DMS53 (cell line): ENCODE measurements at places on chromosomes 5 and 9.

- DNase-seq: no peak
Observed at GRCh38 chr5:146671561-146672295, 155.7 kb upstream of the GPR151 start.

DNA sequence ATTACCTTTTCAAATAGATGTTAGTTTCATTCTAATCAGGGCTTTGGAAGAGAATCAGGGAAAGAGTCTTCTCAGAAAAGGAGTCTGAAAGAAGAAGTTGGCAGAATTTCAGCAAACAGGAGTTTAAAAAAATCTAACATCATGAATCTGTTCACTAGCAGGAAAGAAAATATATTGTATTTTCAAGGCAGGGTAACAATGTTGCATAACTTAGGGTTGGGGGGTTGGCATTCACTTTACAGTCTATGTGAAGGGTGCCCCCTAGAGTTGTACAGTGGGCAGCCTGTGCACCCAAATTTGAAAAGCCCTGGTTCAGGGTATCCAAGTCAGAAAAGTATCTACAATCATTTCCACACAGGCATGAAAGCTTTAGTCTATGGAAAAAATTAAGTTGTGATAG lies 348.4 kb upstream of the SLC30A5 start:
- peak; percentile 40 for DNase-seq

DNA sequence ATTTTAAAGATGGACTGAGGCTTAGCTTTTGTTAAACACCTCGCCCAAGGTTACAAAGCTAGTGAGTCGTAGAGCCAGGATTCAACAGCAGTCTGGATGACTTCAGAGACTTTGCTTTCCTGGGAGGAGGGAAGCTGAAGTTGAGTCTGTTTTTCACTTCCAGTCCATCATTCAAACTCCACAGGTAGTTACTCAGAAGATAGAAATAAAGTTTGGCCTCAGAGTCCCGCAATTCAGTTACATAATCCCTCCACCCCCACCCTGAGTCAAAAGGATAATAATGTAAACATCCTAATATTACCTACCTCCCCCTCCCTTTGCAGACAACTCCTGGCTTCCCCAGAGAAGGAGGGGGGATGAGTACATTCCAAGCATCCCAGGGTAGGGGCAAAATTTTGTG lies 8.1 kb downstream of the HBEGF start:
- no peak for DNase-seq

GRCh38 chr9:15139469-15139868 lies 167.5 kb downstream of the TTC39B start:
- no peak for DNase-seq

DNA sequence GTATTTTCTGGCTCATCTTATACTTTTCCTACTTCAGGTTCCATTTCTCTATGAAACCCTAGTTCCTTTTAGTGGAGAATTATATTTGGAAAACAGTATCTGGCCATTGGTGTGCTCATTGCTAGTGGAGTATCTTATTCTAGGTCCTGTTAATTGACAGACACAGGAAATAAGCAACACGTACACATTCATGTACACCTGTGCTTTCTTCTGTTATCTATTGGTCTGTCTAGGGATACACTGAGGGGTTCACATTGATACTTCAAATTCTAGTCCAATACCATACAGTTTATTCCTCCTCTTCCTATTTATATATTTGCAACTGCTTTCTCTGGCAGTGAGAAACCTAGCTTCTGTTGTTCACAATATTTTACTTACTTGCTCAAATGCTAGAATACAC lies 110.2 kb downstream of the FER start:
- DNase-seq: no peak

- peak; percentile 34 for DNase-seq
Observed at GRCh38 chr9:133420392-133420827, 1.8 kb upstream of the ADAMTS13 start.

DNA sequence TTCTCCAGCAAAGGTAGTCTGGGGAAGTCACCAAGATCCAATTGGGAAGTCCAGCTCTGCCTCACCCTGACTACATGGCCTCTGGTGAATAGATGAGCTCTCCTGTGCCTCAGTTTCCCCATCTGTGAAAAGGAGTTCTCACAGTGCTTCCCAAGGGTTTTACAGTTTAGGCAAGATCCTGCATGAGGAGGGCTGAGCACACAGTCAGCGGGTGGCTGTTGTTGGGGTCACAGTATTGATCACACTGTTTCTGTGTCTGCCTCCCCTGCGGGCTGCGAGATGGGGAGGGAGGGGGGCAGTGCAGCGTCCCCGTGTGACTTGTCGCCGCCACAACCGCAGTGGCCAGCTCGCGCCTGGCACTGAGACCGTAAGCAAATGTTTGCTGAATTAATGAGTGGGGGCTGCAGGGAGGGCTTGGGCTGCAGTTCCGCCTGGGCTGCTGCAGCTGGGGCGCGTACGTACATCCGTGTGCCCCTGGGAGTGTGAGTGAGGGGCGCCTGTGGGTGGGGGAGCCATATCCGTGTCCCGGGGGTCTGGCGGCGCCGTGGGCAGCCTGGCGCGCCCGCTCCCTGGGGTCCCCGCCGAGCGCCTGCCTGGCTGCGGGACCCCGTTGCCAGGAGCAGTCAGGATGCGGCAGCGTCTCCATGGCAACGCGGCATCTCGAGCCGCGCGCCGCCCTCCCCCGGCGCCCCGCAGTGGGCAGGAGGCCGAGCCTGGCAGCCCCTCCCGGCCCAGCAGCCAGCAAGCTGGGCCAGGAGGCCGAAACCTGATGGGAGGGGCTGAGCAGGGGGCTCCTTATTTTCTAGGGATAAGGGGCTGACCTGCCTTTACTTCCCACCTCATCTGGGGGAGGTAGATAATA lies 31.4 kb upstream of the PSD2 start:
- peak; percentile 67 for DNase-seq

DNA sequence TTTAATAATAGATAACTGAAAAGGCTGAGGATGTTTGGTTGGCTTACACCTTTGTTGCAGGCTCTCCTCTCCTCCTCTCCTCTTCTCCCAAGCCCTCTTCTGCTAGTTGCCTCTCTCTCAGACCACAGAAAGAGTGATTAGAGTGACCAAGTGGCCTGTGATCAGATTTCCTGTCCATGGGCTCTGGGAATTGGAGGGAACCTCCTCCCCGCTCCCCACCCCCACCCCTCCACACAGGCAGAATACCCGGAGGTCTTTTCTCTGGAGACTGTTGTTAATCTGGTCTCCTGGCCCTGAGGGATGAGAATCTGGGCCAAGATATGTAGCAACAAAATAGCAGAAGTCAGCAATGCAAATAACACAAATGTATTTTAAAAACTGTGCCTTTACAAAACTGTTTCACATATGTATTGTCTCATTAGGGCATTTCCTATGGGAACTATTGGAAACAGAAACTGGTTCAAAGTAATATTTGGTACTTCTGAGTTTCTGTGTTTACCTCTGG lies 361.3 kb downstream of the NR2F1-AS1 start:
- DNase-seq: no peak

DNA sequence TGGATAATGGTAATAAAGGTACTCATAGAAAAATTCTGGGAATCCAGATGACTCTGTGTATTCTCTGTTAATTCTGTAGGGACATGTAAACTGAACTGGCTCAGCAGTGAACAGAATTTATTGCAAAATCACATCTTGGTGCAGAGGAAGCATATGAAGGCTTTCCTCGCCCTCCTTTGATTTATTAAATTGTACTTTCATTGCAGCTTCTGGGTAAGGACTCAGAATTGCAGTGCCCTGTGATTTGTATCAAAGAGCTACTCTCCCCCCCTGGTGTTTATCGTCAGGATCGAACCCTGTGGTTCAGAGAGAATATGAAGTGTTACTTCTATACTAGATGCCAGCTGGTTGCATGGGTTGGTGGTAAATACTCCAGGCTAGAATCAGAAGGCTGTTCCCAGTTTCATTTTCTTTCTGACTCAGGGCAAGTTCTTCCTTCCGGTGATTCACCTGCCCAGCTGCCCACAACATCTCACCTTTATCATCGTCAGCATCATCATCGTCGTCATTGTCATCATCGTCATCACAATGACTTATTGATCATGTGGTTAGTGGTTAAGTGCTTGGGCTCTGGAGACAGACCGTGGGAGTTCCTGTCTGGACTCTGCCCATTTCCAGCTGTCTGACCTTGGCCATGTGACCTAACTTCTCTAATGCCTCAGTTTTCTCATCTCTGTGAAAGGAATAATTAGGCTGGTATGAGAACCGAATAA lies 238.8 kb downstream of the ARHGAP26 start:
- DNase-seq: peak; percentile 98

DNA sequence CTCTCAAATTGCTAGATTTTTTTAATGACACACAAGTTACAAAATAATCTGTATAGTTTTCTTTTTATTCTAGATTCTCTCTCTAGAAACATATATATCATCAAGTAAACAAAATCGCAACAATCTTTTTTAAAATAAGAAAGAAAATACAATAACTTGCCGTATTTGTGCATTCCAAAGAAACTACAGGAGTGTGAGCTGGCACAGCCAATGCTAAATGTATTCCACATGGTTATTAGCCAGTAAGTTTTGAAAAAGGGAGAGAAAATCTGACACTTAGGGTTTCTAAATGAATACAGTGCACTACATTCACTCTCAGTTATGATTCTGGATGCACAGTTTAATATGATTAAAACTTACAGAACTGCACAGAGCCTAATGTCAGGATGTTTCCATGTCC lies 117.9 kb downstream of the BNC2 start:
- no peak for DNase-seq

GRCh38 chr5:135139381-135140134 lies 105.5 kb upstream of the PITX1 start:
- DNase-seq: peak; percentile 40

DNA sequence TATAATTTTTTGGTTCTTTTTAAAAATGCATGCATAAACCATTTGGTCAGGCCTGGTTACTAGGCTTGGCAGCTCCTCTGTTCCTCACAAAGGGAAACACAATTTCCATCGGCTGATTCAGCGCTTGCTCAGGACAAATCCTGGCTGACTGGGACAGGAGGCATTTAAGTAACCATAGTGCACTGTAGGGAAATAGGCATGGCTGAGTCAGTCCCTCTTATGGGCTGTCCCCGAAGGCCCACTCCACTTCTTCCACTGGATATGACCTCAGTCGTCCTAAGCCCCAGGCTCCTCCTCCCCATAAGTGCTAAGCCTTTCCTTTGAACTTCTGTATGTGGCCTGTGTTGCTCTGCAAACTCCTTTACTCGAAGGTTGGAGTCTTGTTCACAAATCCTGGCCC lies 71.2 kb upstream of the GLIS3 start:
- peak; percentile 9 for DNase-seq

GRCh38 chr5:176787676-176788075 lies 22.7 kb upstream of the UNC5A start:
- DNase-seq: no peak

GRCh38 chr9:110059461-110059860 lies 148.5 kb downstream of the C9orf152 start:
- no peak for DNase-seq

DNA sequence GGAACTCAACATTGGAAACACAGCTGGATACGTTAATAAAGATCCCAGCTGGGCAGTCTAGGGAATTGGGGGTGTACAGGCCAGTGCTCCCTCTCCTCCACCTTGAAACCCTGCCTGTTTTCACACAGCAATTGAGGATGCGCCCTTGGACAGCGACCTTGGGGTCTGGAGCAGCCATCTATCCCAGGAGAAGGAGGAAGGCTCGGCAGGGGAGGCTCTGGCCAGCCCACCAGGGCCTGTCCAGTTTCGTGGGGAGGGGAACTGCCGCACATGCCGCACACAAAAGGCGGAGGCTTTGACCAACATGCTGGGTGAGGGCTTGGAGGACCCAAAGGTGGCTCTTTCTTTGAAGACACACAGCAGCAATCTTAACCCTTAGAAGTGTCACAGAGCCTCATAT lies 1.4 kb downstream of the COL23A1 start:
- DNase-seq: no peak

DNA sequence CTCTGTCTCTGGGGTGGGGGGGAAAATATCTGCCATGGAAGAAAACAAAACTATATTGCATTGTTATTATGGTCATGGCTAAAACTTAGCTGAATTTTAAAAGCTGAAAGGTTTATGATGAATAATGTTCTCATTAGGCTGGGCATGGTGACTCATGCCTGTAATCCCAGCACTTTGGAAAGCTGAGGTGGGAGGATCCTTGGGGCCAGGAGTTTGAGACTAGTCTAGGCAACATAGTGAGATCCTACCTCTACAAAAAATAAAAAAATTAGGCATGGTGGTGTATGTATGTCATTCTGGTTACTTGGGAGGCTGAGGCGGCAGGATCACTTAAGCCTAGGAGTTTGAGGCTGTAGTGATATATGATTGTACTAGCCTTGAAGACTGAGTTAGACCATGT lies 44.5 kb downstream of the IPO11 start:
- DNase-seq: no peak

GRCh38 chr5:82151662-82152061 lies 126.5 kb downstream of the RPS23 start:
- DNase-seq: peak; percentile 5
